Cardiac septum (tissue), 1 donor: ENCODE measurements at places on chromosomes 11 and 22. TPM values are rescaled to one million over a fixed set of nuclear protein-coding genes. Genes with fewer than 3 reads are reported as not detected.
A peak's percentile ranks its signal among the peaks of the same experiment; 100 is the strongest.

Gene SPON1
- 6.2 TPM for total RNA-seq

Gene PAX6
- 0.46 TPM for total RNA-seq

Gene BARX2
- not detected for total RNA-seq

Gene ISX
- not detected for total RNA-seq

Gene ALX4
- total RNA-seq: 0.05 TPM

Gene LIF
- 0.78 TPM for total RNA-seq

Gene CRYAB
- 8,606 TPM for total RNA-seq

- no peak for DNase-seq
These were observed 6.6 kb downstream of the CARS1 start for GRCh38 chr11:3050386-3051195.

DNA sequence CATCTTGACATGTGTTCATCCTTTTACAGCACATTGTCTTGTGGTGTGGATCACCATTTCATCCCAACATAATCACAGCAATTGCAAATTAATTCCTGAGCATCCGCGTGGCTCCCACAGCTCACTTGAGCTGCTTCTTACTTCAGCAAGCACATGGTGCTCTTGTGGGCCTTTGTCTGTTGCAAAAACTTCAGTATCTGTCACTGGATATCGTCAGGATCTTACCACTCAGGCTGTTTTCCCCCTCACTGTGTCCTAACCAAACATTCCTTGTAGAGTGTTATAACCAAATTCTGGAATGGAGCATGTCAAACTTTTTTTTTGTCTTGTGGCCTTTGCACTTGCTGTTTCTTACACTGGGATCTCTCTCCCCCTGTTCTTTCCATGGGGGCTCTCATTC lies 683.1 kb upstream of the ARHGAP42 start:
- DNase-seq: no peak

GRCh38 chr11:95682552-95682951 lies 107.0 kb downstream of the FAM76B start:
- DNase-seq: no peak

GRCh38 chr11:118229274-118229847 lies 4.5 kb upstream of the JAML start:
- no peak for DNase-seq

GRCh38 chr11:79423736-79424135 lies 17.1 kb downstream of the TENM4 start:
- no peak for DNase-seq

- DNase-seq: no peak
These were observed 33.2 kb downstream of the CSF2RB start for GRCh38 chr22:36946421-36947158.

- DNase-seq: no peak
These were observed at the start of gene GPR152 for GRCh38 chr11:67452141-67452952. GPR152 (minus strand) TSS chr11:67452729; CDS start chr11:67452724, 5 bp downstream.

DNA sequence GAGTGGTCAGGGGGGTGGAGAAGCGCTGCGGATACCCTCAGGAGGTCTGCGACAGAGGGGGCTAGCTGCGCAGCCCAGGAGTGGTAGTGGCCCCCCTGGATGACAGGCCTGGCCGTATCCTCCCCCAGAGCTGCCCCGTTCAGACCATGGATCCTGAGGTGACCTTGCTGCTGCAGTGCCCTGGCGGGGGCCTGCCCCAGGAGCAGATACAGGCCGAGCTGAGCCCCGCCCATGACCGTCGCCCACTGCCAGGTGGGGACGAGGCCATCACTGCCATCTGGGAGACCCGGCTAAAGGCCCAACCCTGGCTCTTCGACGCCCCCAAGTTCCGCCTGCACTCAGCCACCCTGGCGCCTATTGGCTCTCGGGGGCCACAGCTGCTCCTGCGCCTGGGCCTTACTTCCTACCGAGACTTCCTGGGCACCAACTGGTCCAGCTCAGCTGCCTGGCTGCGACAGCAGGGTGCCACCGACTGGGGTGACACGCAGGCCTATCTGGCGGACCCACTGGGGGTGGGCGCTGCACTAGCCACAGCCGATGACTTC lies 505 bp downstream of the NUDT22 start:
- DNase-seq: peak; percentile 84
